ENCODE measurements at places on chromosomes 4 and X.

- DNase-seq: no peak
Measured at GRCh38 chrX:108261549-108262203, 170.1 kb downstream of the ATG4A start.

GRCh38 chr4:1874201-1874600 lies 3.0 kb downstream of the NSD2 start:
- no peak for DNase-seq

GRCh38 chrX:137227151-137227550 lies 193.4 kb upstream of the GPR101 start:
- no peak for DNase-seq

- DNase-seq: no peak
Measured at GRCh38 chr4:71147261-71147660, 153.8 kb downstream of the DCK start.

DNA sequence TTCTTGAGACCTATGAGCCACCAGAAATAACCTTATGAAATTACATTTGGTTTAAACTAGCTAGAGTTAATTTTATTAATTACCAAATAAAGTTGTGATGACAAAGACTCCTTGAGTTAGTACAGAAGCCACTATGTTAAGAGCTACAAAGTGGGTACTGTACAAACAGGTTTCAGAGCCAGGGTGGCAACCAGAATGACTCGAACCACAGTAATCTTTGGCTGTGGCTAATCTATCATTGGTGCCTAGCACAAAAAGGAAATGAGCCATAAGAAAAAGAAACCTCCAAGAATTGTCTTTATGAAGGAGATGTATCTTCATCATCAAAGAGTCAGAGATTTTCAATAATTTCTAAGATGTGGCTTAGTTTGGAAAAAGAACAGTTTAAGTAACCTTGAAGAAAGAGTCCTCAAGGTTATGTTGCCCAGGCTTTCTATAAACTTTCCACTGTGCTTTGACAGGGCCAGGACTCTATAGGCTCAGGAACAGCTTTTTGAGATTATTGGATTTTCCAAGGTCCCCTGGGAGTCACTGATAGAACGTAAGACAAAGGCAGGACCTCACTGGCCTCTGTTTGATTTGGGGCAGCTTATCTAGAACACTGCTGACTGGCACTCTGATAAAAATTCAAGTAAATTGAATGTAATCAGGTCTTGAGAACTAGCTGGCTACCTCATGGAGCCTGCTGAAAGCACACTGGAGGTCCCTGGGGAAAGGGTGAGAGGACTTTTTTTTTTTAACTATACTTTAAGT lies 777.7 kb downstream of the STIM2 start:
- DNase-seq: no peak

GRCh38 chrX:39773923-39774773 lies 323.6 kb downstream of the BCOR start:
- peak; percentile 53 for DNase-seq

DNA sequence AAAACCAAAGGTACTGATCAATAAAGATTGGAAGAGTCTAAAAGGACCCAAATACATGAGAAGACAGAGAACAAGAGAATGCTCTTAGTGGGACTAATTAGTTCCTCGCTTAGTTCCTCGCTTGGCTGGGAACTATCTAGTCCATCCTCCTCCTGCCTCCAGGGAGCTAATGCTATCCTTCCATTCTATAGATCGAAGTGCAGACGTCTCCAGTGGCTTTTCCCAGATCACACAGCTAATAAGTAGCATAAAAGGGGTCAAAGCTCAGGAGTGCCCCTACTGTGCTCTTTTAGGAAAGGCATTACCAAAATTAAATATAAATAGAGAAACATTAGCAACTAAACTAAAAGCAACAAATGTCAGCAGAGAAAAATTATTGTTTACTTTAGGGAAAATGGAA lies 42.3 kb upstream of the PPARGC1A start:
- no peak for DNase-seq

DNA sequence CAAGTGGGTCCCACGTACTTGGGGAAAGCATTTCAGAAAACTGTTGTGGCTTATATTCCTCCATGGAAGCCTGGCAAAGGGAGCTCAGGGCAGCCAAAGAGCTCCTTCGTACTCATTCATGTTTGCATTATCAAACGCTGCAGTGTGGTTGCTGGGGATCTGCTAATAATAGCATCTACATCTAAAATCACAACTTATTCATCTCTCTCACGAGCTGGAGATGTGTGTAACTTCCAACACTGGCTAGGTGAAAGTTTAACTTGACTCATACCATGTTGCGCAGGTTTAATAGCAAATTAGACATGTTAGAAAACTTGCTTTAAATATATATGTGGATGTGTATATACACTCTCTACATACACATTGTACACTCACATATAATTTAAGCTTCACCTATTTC lies 415.1 kb downstream of the AFF2 start:
- no peak for DNase-seq

DNA sequence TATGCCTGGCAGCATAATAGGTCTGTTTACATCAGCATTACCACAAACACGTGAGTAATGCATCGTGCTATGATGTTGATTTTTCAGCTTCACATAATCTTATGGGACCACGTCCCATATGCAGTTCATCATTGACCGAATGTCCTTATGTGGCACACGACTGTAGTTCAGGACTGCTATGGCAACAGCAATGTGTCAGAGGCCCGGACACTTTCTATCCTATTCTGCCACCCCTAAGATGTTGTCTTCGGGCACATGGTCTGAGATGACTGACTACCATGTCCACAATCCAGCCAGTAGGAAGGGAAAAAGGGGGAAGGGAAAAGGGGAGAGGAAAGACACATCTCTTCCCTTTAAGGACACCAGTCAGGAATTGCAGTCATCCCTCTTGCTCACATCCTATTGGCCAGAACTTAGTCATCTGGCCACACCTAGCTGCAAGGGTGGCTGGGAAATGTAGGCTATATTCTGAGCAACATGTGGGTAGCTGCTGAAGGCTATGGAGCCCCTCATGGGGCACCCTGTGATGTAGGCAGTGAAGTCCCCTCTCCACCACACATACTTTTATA lies 196.0 kb upstream of the RBPJ start:
- DNase-seq: no peak

- no peak for DNase-seq
Measured at GRCh38 chr4:20496068-20496467, 204.2 kb upstream of the PACRGL start.

- no peak for DNase-seq
Measured at GRCh38 chr4:48133669-48134068, 381 bp downstream of the TXK start.

GRCh38 chr4:10345381-10345784 lies 111.8 kb downstream of the ZNF518B start:
- DNase-seq: no peak

DNA sequence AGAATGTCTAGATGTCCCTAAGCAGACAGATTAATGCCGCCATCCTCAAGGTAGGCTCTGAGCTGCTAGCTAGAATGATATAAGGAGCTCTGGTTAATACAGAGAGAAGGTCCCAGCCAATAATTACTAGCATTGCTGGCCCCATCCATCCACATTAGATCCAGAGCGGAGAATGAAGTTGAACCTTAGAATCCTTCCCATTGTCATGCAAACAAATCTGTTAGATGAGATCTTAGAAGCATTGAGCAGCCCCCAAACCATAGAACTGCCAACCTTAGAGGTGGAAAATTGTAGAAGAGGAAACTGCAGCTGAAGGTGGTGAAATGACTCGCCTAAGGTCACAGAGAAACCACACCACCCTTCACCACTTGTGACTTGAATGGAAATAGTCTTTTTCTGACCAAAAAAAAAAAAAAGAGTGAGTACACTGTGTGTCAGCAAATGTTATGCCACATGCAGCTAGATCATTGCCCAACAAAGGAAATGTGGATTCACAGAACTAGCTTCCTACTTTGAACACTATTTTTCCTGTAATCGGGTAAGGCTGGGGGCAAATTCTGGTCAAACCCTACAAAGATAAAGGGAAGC lies 162.1 kb downstream of the SMIM20 start:
- peak; percentile 72 for DNase-seq

GRCh38 chr4:152981278-152981677 lies 45.2 kb downstream of the FHDC1 start:
- no peak for DNase-seq

GRCh38 chr4:7713757-7714156 lies 225.9 kb downstream of the AFAP1 start:
- DNase-seq: no peak

DNA sequence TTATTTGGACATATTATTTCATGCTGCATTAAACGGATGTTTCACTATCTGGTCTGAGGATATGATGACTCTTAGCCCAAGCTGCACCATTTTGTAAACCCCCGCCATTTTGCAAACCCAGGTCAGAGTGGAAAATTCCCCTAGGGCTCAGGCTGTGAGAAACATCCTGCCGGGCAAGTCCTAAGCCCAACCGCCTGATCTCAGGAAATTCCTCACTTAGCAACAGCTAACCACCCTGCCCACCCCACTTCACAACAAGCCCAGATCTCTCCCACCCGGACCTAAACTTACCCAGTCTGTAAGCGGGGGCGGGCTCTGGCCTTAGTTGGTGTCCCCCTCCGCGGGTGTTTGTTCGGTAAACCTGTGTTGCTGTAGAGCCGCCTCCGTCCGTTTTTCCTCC lies 2747.1 kb downstream of the PCDH7 start:
- DNase-seq: no peak

DNA sequence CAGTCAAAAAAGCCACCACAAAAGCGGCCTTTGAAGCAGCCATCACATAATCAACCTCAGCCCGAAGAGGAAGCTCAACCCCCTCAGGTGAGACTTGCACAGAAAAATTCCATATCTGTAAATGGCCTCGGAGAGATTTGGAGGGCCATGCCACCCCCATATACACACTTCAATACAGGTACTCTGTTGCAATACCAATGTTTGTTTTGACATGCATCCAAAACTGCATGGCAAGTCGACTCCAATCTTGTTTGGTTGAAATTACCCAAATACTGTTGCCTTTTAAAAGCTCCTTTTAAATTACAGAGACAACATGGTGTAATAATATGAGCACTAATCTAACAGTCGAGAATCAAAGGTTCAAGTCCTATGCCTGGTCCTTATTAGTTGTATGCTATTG lies 5.9 kb downstream of the ENAM start:
- no peak for DNase-seq

- no peak for DNase-seq
Measured at GRCh38 chrX:46263494-46263893, 281.7 kb downstream of the ZNF674 start.

GRCh38 chrX:132956421-132957210 lies 1.8 kb downstream of the HS6ST2 start:
- DNase-seq: no peak

- no peak for DNase-seq
Measured at GRCh38 chr4:70863099-70863790, 23.6 kb upstream of the GRSF1 start.

- no peak for DNase-seq
Measured at GRCh38 chr4:120995266-120996010, 72.9 kb upstream of the PRDM5 start.

GRCh38 chr4:142265536-142265935 lies 580.6 kb downstream of the INPP4B start:
- no peak for DNase-seq

- DNase-seq: peak; percentile 30
Measured at GRCh38 chrX:3815896-3816664, 102.6 kb upstream of the PRKX start.

- DNase-seq: no peak
Measured at GRCh38 chr4:83219344-83220331, 65.0 kb downstream of the COQ2 start.

DNA sequence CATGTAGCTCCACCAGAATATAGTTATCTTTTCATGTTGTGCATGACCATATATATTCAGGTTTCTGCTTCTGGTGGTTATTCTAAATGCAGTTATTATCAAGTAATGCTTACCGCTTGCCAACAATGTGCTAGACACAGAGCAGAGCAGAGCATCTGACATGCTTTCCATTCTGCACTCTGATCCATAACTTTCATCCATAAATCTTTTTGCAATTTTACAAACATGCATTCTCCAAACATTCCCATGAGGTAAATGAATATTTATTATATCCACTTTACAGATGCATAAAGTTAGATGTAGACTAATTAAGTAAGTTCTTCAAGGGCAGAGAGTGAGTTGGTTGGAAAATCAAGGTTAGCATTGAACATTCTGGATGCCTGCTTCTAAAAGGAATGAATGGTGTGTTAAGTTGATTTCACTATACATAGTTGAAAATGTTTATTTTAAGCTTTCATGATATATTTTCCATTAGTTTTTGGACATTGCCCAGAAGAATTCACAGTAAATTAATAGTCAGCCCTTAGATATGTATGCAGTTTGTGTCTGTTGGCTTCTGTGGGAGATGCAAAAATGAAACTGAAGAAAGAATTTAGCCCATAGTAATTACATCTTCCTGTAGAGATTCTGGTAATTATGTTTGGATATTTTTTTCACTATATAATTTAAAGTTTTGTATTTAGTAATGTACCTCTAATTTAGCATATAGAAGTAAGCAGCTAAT lies 867.8 kb downstream of the CCSER1 start:
- no peak for DNase-seq

DNA sequence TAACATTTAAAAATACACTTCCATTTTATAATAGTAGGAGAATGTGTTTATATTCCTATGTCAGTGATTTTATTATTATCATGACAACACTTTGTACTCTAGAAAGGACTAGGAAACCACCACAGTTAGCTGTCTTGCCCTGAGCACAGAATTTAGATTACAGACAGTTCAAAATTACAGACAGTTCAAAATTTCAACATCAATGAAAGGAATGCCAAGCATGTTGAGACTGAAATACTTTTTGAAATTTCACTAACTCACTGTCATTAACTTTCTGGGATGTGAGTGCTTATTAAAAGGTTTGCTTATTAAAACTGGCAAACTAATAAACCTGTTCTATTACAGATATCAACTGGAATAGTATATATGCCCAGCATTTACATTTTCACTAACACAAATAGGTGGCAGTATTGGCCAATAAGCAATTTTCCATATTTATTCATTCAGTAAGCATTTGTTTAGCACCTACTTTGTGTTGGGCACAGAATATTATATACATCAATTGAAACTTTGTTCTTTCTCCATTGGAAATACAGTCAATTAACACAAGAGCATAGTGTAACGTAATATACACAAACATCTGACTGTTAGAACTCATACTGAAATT lies 179.4 kb downstream of the FBXW7 start:
- DNase-seq: no peak

DNA sequence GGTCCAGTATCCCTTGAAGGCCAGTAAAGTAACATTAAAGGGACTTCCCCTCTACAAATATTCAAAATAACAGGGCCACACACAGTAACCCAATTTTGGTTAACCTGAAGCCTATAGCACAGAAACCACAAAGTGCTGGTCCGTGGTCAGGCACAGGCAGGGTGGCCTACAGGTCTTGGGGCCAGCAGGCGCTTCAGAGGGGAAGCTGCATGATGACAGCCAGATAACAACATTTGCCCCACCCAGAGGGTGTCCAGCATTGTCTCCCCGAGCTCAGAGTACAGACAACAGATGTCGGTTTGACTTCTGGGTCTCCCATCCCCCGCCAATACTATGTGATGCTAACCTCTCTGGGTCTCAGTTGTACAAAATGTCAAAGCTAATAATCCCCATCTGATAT lies 51.1 kb downstream of the SH3KBP1 start:
- no peak for DNase-seq

- DNase-seq: no peak
Measured at GRCh38 chrX:13864264-13864663, 47.4 kb upstream of the GPM6B start.

GRCh38 chr4:2511645-2512131 lies 24.8 kb upstream of the FAM193A start:
- DNase-seq: no peak

GRCh38 chrX:135024526-135024925 lies 2.2 kb upstream of the RTL8B start:
- DNase-seq: no peak

- DNase-seq: peak; percentile 34
Measured at GRCh38 chrX:136865270-136866158, 15.0 kb downstream of the RBMX start.
